ENCODE measurements at places on chromosomes 1 and 21.

DNA sequence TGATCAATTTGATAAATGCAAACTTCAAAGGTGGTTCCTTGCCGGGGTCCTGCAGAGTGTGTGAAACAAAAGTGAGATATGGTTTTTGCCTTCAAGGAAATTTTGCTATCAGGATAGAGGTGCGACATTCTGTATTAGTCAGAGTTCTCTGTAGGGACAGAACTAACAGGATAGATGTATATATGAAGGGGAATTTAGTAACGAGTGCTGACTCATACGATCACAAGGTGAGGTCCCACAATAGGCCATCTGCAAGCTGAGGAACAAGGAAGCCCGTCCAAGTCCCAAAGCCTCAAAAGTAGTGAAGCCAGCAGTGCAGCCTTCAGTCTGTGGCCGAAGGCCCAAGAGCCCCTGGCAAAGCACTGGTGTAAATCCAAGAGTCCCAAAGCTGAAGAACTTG lies 157.0 kb downstream of the RYR2 start:
- no peaks in the 10 kb centered on the region for H3K27me3 ChIP-seq
- H3K4me3 ChIP-seq, result no peak overlapping the region
- no peaks in the 10 kb centered on the region for H3K4me1 ChIP-seq

GRCh38 chr1:54813485-54814125 lies 12.5 kb upstream of the TTC22 start:
- no peak for DNase-seq
- H3K36me3 ChIP-seq, result no peaks in the 10 kb centered on the region
- H3K27me3 ChIP-seq, result peaks cover 28% of the 10 kb centered on the region
- H3K4me1 ChIP-seq, result peaks cover 1% of the 10 kb centered on the region
- no peak overlapping the region for H3K4me3 ChIP-seq

DNA sequence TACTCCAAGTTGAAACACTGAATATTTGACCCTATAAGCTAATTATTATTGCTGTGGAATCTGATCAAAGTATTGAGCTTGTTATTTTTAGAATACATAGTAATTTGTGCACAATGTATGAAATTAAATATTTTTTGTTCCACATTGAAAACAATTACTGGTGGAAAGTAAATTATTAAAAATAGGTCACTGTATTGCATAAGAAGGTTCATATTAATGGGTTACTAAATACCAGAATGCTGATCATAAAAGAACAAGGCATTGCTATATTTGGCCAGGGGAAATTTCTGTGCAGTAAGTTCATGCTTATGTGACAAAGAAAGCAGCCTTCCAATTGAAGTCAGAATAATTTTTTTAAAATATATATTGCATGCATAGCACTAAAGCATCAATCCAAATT lies 159.4 kb downstream of the TPR start:
- H3K36me3 ChIP-seq, result no peaks in the 10 kb centered on the region
- no peak overlapping the region for H3K27ac ChIP-seq
- peaks cover 7% of the 10 kb centered on the region for H3K4me1 ChIP-seq
- no peak for DNase-seq
- H3K27me3 ChIP-seq, result no peaks in the 10 kb centered on the region

GRCh38 chr1:212007886-212008285 lies 27.5 kb downstream of the INTS7 start:
- H3K4me1 ChIP-seq, result no peaks in the 10 kb centered on the region
- DNase-seq, result no peak
- peaks cover 11% of the 10 kb centered on the region for H3K36me3 ChIP-seq
- H3K4me3 ChIP-seq, result no peak overlapping the region
- H3K27ac ChIP-seq, result no peak overlapping the region
- H3K27me3 ChIP-seq, result no peaks in the 10 kb centered on the region

GRCh38 chr1:183279835-183280234 lies 93.8 kb downstream of the LAMC2 start:
- no peak overlapping the region for H3K4me3 ChIP-seq
- DNase-seq, result no peak
- peaks cover 9% of the 10 kb centered on the region for H3K4me1 ChIP-seq
- H3K27me3 ChIP-seq, result peaks cover 13% of the 10 kb centered on the region

- peaks cover 5% of the 10 kb centered on the region for H3K36me3 ChIP-seq
- H3K27me3 ChIP-seq, result no peaks in the 10 kb centered on the region
- H3K4me1 ChIP-seq, result peaks cover 7% of the 10 kb centered on the region
- no peak overlapping the region for H3K4me3 ChIP-seq
These were observed 34.1 kb downstream of the EGLN1 start for GRCh38 chr1:231387770-231388669.

DNA sequence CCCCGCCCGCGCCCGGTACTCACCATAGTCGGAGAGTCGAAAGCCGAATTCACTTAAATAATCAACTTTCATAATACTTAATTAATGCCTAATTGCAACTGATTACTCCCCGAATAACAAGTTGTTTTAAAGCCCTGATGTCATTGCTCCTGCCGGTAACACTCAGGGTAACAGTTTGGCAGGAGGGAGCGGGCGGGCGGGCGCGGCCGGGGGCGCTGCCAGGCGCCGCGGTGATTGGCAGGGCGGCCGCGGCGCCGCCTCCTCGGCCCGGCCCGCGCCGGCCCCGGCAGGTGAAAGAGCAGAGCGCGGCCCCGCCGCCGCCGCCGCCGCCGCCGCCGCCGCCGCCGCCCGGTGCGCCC lies 102.2 kb downstream of the CASZ1 start:
- DNase-seq, result no peak
- H3K36me3 ChIP-seq, result peaks cover 2% of the 10 kb centered on the region
- no peak overlapping the region for H3K27ac ChIP-seq

- H3K27me3 ChIP-seq, result no peaks in the 10 kb centered on the region
- H3K27ac ChIP-seq, result peak overlapping the region; percentile 29
- H3K4me1 ChIP-seq, result peaks cover 34% of the 10 kb centered on the region
- no peak for DNase-seq
These were observed 27.6 kb upstream of the CNN3 start for GRCh38 chr1:94954263-94955220.

DNA sequence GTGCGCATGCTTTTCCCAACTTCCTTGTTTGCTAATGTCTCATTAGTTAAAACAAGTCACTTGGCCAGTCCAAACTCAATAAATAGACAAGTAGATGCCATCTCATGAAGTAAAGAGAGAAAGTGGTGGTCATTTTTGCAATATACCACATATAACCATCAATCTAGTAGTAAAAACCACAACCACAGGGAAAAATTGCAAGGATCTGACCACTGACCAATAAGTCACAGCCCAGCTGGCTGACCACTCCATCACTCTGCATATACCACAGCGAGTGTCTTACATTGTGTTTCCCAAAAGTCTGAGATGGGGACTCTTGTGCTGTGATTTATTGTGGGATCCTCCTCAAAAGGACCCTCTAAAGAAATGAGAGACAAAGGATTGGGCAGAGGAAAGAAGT lies 76.0 kb downstream of the FH start:
- no peaks in the 10 kb centered on the region for H3K4me1 ChIP-seq
- no peak overlapping the region for H3K4me3 ChIP-seq
- DNase-seq, result no peak
- peaks cover 3% of the 10 kb centered on the region for H3K27me3 ChIP-seq
- H3K36me3 ChIP-seq, result no peaks in the 10 kb centered on the region

- H3K36me3 ChIP-seq, result no peaks in the 10 kb centered on the region
- H3K4me1 ChIP-seq, result no peaks in the 10 kb centered on the region
- H3K27ac ChIP-seq, result no peak overlapping the region
- no peak for DNase-seq
- H3K27me3 ChIP-seq, result no peaks in the 10 kb centered on the region
These were observed 47.5 kb upstream of the CRNN start for GRCh38 chr1:152461544-152461943.

GRCh38 chr1:33819290-33819912 lies 44.5 kb upstream of the HMGB4 start:
- no peak overlapping the region for H3K27ac ChIP-seq
- no peaks in the 10 kb centered on the region for H3K36me3 ChIP-seq
- no peak overlapping the region for H3K4me3 ChIP-seq
- no peak for DNase-seq

DNA sequence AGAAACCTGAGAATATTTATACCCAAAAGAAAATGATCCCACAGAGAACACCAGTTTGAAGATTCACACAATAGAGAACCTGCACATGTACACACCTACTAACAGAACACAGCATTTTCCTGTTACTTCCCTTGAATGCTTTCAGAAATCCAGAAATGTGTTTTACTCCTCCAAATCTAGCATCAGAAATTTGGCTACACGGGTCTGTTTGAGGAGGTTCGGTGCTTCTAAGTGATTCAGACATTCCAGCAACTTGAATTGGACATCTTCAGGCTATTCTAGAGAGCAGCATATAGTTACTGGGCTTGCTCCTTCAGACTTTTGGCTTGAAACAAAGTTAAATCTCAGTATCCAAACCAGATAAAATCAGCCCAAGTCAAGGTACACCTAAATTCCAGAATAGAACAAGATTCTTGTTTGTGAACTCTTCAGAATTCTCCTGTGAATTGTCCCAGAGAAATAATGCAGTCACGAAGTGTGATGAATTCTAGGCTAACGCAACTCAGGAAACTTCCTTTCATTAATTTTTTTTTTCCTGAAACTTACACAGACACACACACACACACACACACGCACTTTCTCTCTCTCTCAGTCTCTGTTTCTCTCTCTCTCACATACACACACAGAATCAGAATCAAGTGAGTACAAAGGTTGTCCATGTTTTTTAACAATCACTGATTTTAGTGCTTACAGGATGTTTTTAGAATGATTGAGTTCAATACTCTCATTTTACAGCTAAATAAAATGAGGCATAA lies 278.4 kb upstream of the SNX7 start:
- no peak overlapping the region for H3K27ac ChIP-seq
- H3K4me3 ChIP-seq, result no peak overlapping the region
- no peaks in the 10 kb centered on the region for H3K27me3 ChIP-seq
- H3K4me1 ChIP-seq, result peaks cover 3% of the 10 kb centered on the region
- DNase-seq, result no peak
- H3K36me3 ChIP-seq, result no peaks in the 10 kb centered on the region

GRCh38 chr1:245255783-245256182 lies 101.0 kb downstream of the KIF26B start:
- H3K36me3 ChIP-seq, result no peaks in the 10 kb centered on the region
- no peak overlapping the region for H3K27ac ChIP-seq
- no peak for DNase-seq
- H3K4me1 ChIP-seq, result peaks cover 25% of the 10 kb centered on the region
